ENCODE measurements at places on chromosomes 2 and 18.

DNA sequence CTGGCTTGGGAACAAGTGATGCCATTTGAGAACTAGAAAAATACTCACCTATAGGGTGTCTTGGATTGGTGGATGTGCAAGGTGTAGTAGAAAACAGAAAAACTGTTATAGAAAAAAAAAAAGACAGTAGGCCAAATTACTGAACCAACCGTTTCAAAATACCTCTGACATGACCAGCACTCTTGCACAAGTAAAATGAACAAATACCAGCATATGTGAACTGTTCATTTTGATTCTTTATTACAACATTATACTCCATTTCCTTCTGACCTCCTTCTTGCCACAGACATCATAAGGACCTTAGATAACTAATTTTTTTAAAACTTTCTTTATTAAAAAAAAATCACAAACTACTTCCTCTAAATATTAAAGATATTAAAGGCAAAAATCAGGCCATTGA lies 125.5 kb downstream of the ATAD2B start:
- peak; percentile 43 for DNase-seq

DNA sequence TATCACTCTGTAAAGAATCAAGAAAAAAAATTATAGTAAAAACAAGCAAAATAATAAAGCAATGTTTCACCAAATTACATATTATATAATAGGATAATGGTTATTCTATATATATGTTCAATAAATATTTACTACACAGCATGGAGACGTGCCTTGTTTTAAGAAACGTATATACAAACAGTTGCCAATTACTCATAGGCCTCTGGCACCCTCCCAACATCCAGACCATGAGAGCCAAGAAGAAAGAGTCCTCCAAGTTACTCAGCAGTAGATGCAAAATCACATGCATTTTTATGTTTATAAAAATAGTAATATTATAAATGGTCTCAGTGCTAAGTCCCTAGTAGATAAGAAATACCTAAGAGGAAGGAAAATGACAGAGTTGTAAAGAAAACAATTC lies 64.8 kb downstream of the REV1 start:
- no peak for DNase-seq

DNA sequence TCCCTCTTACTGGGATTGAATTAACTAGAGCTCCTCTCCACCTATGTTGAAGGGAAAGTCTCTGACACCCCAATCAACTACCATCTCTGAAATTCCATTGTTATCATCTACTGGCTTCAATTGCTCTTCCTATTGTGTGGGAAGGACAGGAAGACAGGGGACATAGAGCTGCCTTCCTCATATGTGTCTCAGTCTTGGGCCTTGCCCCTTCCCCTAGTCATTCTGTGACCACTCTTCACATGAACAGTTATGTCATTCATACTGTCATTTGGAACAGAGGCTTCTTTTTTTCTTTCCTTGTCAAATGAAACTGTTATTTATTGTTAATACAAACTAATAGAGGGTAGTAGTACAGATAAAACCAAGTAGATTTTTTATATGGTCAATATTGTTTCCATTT lies 69.6 kb upstream of the EMILIN2 start:
- DNase-seq = no peak

- DNase-seq = no peak
Observed at GRCh38 chr2:226716126-226716525, 83.5 kb downstream of the IRS1 start.

- no peak for DNase-seq
Observed at GRCh38 chr2:151637271-151637781, 97.0 kb downstream of the NEB start.

GRCh38 chr18:62245699-62246098 lies 58.6 kb downstream of the RELCH start:
- DNase-seq = no peak

DNA sequence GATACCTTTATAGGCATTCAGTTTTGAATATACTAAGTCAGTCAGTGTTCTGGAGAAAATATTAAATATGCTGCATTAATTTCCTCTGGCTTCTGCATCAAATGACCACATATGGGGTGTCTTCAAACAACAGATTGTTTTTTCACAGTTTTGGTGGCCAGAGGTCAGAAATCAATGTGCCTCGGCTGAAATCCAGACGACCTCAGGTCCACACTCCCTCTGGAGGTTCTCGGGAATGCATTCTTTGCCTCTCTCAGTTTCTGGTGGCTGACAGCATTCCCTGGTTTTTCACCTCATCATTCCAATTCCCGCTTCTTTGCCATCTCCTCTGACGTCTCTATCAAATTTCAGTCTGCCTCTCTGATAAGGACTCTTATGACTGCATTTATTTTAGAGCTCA lies 142.3 kb downstream of the ZNF407 start:
- no peak for DNase-seq

DNA sequence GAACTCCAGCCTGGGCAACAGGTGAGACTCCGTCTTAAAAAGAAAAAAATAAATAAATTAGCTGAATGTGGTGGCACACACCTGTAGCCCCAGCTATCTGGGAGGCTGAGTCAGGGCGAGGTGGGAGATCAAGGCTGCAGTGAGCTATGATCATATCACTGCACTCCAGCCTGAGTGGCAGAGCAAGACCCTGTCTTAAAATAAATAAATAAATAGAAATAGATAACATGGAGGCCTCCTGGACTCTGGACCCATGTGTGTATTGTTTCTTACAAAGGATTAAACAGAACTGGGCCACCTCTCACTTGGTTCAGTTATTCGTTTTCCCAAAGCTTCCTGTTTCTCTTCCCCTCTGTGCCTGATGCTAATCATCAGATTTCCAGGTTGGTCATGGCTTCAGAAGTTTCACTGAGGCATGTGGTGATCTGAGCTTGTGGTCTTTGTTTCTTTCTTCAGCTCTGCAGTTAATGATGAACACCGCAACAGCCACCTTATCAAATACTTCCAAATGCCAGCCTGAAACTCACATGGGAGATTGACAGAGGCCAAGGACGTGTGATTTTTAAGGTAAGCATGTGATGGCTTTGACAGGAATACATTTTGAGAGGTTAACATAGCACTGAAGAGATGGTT lies 83.3 kb upstream of the MAP4K4 start:
- no peak for DNase-seq

GRCh38 chr2:47002480-47003381 lies 87.1 kb upstream of the MCFD2 start:
- peak; percentile 60 for DNase-seq

- peak; percentile 72 for DNase-seq
Observed at GRCh38 chr2:238820916-238821315, 27.0 kb upstream of the TWIST2 start.

DNA sequence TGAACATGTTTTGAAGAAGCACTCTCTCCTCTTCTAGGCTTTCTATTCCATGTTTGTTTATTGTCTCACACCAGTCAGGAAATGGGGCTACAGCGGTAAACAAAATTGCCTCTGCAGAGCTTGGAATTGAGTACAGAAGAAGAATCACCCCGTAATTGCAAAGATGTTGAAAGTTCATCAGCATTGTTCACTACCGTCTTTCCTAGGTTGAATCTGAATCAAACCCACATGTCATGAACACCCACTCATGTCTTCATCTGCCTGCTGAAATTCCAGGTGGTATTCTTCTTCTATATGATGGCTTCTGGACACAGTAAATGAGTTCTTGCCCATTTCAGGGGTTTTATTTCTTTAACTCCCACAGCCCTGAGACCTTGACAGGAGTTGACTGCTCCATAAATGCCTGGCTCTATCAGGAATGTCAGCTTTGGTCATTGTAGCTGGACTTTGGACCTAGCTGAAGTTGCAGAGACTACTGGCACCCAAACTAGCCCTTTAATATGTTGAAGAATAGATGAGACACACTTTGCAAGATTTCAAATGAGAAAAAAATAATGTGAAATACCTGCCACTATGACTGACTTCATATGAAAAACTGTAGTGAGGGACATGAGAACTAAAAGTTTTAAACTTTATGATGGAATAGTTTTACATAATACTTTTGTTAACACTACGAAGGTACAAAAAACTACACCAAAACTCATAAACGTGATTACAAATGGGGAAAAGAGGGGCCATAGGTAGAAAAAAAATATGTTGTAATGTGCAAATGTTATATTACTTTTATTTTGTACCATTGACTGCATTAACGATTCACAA lies 1235.3 kb upstream of the ZEB2 start:
- DNase-seq = no peak

- DNase-seq = no peak
Observed at GRCh38 chr2:153432381-153432780, 46.2 kb downstream of the RPRM start.

- DNase-seq = no peak
Observed at GRCh38 chr2:179455172-179455524, 190.5 kb upstream of the SESTD1 start.

All from AG08395 (cell line).